ENCODE measurements at places on chromosomes 5 and 9. TPM values are rescaled to one million over a fixed set of nuclear protein-coding genes. Genes with fewer than 3 reads are reported as not detected.

DNA sequence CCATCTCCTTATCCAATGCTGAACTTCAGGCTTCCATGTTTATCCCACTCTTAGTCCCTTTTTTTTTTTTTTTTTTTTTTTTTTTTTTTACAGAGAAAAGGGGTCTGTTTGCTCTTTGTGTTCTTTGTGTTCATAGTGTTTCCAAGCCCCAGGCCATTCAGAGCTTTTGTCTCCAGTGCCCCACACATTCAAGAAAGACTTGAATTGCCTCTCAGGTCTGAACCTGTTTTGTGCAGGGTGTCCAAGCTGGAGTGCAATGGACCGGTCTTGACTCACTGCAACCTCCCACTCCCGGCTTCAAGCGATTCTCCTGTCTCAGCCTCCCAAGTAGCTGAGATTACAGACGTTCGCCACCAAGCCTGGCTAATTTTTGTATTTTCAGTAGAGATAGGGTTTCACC lies 191.2 kb downstream of the PALM2AKAP2 start:
- DNase-seq, result no peak

Gene KLF4
- 27.6 TPM for polyA plus RNA-seq

DNA sequence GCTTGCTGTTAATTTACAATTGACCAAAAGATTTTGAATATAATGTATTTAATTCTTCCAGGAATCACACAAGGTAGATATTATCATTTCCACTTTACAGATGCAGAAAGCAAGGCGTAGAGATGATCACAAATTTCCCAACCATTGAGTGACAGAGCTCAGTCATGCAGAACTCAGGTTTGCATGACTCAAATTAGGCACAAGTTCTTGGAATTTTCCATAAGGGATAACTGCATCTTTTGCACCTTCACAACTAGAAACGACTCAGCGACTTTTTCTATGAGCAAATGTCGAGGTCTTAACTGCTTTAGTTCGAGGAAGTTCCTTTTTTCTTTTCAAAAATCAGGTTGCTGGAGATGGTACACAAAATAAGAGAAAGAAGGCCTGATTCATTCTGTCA lies 265.5 kb upstream of the PAPPA start:
- DNase-seq, result no peak

- DNase-seq, result no peak
Observed at GRCh38 chr5:34622098-34622400, 34.1 kb upstream of the RAI14 start.

GRCh38 chr5:12901696-12902095 lies 997.5 kb upstream of the CTNND2 start:
- no peak for DNase-seq

DNA sequence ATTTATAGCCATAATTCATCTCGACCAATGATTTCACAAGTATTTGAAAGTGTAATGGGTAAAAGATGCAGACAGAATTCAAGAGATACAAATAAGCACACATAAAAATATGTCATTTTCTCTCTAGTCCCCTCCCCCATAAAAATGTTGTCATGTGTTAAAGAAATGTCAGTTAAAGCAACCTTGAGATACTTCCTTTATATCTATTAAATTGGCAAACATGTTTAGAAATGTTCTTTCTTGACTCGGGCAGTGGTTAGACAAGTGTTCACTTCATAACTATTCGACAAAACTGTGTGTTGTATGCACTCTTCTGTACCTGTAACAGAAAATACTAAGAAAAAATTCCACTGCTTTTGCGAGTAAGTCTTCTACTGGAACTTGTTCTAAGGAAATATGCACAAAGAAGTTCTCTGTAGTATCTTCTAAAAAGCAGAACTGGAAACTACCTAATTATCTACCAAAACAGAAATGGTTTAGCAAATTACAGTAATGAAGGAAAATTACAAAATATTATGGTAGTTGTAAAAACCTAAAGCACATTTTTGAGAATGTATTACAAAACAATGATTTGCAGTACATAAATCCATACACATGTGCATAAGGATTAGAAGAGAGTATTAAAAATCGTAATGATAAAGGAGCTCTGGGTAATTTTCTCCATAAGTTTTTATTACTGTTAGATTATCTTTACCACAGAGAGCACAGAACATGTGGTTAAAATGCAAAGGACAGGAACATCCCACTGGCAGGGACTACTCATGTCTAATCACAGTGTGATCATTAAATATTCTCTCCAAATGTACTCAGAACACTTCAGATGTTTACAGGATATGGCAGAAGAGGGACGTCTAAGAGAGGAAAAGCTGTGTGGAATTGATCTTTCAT lies 35.9 kb downstream of the FBXW2 start:
- DNase-seq, result no peak

DNA sequence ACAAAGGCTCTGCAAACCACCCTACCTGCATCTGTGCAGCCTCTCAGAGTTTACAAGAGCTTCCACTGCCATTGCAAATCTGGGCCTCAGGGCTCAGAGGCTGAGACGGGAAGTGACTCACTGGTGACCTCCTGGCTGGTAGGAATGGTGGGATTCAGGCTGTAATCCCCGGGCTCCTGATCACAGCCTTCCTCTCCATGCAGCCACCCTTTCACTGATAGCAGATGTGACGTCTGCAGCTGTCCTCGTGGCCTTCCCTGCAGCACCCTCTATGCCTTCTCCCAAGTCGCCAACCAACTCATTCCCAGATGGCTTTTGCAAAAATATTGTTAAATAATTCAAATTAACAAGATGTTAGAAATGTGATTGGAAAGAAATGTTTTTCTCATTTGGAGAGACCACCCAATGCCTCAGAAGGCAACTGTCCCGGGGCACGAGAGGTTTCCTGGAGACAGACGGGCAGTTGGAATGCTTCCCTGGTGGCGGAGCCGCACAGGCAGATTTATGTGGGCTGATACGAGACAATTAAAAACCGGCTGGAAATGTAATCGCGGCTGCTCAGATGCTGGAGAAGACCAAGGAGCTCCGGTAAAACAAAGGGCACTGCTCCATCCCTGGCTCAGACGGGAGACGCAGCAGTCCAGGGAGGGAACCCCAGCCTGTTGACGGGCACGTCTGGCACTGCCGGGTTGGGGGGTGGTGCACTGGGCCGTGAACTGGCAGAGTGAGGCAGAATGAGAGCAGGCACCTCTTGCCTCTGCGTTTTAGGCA lies 34.4 kb upstream of the SLC25A51 start:
- no peak for DNase-seq

GRCh38 chr9:131744171-131744719 lies 4.4 kb upstream of the RAPGEF1 start:
- no peak for DNase-seq

- DNase-seq, result no peak
Observed at GRCh38 chr5:122463221-122463620, 151.2 kb downstream of the SNCAIP start.

Data from hindlimb muscle (tissue), 1 donor.